Liver (tissue), 10 donors: ENCODE measurements at places on chromosomes 4 and X.

- no peak for DNase-seq
These were observed 38.9 kb downstream of the CLDN34 start for GRCh38 chrX:10006086-10006485.

DNA sequence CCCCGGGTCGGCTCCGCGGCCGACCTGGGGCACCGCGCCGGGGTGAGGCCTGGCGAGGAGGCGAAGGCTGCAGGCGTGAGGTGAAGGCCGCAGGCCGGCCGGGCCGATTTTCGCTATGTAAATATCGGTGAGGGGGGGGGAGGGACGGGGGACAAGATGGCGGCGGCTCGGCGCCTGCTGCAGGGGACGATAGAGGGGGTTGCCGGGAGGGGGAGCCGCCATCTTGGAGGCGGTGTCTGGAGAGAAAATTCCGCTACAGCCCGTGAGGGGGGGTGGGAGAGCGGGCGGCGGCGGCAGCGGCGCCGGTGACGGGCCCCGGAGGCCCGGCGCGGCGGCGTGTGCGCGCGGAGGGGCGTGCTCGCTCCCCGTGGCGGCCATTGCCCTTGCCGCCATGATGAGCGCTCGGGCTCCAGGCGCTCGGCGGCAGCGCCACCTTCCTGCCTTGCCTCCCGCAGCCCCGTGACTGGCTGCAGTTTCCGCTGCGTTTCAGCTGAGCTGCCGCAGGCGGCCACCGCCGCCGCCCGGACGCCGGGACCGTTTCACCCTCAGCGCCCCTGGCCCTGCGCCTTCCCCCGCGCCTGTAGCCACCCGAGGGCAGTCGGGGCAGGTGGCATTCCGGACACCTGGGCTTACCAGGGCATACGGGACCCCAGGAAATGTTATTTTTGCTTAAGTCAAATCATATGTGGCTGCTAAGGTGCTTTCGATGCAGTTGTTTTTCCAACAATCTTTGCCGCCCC is 692 bp downstream of the ZFX start:
- peak; percentile 81 for DNase-seq

- DNase-seq = no peak
These were observed 3.2 kb upstream of the ADH1B start for GRCh38 chr4:99324361-99324760.

GRCh38 chr4:123588631-123589241 is 192.1 kb downstream of the SPRY1 start:
- no peak for DNase-seq

DNA sequence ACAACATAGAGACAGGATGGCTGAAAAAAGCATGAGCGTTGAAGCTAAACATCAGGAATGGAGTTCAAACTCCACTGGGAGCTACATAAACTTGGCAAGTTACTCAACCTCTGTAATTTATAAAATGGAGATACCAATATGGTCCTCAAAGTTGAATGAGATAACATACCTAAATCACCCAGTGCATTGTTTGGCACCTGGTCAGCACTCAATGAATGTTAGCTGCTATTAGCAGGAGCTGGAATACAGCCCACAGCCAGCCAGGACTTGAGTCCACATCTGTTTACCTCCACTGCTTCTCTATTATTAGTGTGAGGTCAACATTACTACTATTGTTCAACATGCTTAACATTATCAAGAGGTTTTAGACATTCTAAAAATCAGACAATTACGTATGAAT is 97.9 kb downstream of the NR3C2 start:
- no peak for DNase-seq

- no peak for DNase-seq
These were observed 26.4 kb downstream of the ANAPC10 start for GRCh38 chr4:145071560-145071959.

DNA sequence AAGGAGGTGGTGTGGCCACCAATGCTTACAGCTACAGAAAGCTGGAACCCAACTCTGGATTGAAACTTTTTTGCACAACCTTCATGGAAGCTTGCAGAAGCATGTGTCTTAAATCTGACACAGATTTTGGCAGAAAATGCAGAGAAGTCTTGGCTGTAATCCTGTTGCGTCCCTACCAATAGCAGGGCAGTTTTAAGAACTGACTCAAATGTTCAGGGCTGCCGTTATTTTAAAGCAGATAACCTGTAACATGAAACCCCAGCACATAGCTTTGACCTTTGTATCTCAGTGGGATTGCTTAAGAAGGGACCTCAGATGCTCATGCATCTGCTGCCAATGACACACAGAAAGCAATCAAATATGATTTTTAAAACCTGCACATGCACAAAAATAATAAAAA is at the start of gene VEGFD:
Gene VEGFD, minus strand, starts transcription at position 110 of the 400 bp plus-strand sequence. CDS start 467 bp downstream, outside the sequence.
- no peak for DNase-seq
